NB4 (cell line): ENCODE measurements at places on chromosomes 2 and 18.

DNA sequence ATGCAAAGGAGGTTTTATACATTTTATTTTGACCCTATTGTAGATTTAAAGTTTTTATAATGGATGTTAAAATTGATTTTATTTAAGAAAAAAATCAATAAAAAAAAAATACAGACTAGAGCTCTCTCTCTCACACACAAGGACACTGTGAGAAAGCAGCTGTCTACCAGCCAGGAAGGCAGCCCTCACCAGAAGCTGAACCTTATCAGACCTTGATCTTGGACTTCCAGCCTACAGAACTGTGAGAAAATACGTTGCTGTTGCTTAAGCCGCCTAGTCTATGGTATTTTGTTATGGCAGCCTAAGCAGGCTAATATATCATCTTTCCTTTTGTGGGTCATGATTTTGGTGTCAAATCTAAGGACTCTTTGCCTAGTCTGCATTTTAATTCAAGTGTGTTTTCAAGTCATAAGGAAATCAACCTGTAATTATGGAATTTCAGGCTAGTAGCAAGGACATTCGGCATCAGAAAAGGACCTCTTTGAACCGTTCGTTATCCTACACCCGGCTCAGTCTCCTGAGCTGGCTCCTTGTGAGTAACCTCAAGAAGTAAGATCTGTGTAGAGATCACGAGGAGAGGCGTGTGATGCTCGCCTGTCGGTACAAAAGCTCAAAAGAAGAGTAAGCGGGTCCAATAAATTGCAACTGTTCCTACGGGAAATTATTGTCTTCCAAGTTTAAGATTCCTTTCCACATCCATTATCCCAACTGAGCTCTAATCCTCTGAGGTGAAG, 98.2 kb downstream of the PDCL3 start:
- DNase-seq, result no peak

DNA sequence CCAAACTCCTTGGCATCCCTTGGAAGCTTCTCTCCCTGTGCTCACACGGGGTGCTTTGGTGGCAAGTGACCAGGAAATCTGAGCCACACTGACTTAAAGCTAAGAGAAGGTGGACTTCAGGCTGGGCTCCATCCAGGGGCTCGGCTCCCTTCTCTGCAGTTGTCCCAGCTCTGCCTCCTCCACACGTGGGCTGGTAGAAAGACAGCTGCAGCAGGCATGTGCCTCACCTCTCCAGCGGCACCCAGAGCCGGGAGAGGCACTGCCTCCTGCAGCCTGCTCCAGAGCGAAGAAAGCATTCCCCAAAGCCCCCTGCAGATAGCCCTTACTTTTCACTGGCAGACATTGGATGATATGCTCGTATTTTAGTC, 11.3 kb downstream of the KCNF1 start:
- no peak for DNase-seq

GRCh38 chr2:120552800-120553481, 182.7 kb upstream of the GLI2 start:
- peak; percentile 53 for DNase-seq

DNA sequence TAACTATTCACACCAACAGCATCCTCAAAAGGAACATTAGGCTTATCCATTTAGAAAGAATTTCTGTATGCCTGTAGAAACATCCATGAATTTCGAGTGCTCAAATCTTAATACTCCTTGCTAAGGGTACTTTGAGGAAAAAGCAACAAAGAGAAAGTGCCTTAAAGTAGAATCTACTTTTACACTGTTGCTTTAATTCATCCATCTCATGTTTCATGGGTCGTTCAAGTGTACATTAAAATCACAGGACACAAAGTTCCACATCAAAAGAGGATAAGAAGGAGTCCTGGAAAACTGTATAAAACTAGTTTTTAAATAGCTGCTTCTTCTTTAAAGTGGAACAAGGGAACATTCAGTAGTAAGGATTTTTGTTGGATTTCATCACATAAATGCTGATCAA, 54.5 kb downstream of the LRP1B start:
- no peak for DNase-seq

GRCh38 chr2:43223521-43224001, 2.8 kb downstream of the ZFP36L2 start:
- DNase-seq, result peak; percentile 65

- no peak for DNase-seq
Observed at GRCh38 chr18:62189208-62189607, 2.2 kb downstream of the RELCH start.

DNA sequence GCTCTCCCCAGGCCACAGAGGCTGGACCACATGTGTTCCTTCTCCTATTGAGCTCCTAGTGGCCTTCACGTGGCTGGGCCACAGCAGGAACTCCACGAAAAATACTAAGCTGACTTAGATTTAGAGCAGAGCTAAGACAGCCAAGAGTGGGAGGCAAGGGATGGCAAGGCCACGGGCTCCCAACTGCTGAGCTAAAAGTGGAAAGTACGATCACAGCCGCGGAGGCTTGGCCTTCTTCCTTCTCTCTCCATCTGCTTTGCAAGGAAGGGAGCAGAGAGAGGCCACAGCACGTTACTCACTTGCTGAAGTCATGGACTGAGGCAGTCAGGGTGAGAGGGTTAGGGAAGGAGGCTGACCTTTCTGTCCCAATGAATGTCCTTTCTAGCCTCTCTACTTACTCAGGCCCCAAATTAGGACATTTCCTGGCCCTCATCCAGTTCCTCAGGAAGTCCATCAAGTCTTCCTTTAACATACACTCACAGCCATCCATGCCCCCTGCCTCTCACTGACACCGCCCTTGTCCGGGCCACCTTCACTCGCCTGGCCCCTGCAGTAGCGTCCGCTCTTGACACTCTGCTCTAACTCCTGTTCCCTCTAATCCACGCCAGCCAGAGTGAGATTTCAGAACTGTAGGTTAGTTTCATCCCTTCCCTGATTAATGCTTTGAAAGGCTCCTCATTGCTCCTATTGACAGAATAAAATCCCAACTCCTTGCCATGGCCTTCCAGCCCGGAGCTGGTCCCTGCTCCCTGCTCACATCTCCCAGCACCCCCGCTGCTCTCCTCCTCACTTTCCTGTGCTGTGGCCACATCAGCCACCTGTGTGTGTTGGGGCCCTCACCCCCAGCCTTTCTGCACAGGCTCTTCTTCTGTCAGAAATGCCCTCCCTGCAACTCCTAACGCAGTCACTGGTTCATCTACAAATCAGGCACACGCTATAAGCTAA, 204.2 kb downstream of the CYP26B1 start:
- DNase-seq, result no peak

DNA sequence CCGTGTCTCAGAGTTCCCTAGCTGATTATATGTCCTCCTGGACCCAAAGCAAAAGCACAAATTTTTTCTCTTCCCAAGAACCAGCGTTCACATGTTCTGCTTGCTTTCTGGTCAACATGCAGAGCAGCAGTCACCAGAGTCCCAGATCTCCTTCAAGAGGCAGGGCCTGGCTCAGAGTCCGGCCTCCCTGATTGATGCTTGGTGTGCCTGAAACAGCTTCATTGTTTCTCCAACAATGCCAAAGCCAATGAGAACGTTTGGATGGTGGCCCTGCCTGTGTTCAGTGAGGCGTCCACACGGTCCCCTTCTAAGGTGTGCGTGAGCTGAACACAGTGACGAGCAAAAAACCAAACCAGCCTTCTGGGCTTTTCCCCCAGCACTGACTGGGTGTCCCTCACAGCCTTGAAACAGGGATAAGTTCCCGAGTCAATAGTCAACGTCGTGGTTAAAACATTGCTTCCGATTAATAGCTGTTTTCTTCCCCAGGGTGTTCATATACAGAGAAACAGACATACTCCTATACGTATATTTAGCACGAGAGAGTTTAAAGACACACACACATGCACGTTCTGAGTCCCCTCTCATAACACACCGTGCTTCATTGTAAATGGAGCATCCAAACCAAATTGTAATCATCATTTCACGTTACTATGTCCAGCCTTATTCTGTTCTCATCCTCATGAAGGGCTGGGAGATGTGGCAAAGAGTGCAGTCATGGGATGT, 19.3 kb upstream of the POU3F3 start:
- DNase-seq, result no peak

- peak; percentile 18 for DNase-seq
Observed at GRCh38 chr18:59994357-59994756, 94.6 kb downstream of the PMAIP1 start.

DNA sequence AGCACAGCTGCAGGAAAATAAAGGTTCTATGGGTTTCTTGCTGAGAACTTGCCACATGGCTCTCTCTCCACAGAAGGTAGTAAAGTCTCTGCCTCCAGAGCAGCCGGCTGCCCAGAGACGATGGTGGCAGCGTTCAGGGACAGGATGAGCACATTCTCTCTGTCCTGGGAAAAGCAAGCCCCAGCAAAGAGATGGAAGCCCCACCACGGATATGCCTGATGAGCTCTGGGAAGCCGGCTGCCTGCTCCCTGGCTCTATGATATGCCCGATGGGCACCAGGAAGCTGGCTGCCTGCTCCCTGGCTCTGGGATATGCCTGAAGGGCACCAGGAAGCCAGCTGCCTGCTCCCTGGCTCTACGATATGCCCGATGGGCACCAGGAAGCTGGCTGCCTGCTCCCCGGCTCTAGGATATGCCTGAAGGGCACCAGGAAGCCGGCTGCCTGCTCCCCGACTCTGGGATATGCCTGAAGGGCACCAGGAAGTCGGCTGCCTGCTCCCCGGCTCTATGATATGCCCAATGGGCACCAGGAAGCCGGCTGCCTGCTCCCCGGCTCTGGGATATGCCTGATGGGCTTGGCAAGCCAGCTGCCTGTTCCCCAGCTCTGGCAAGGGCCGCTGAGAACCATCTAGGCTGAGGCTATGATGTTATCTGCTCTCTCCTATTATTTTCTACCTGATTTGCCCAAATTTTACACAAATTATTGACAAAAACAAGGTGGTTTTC, 21.5 kb upstream of the SNTG2 start:
- DNase-seq, result no peak

- DNase-seq, result no peak
Observed at GRCh38 chr2:237909801-237910475, 50.5 kb downstream of the RAMP1 start.

- no peak for DNase-seq
Observed at GRCh38 chr2:59986511-59986910, 566.9 kb downstream of the BCL11A start.

GRCh38 chr2:181657379-181657778, 474 bp upstream of the CERKL start:
- no peak for DNase-seq

- DNase-seq, result no peak
Observed at GRCh38 chr2:223591596-223591995, 10.6 kb downstream of the SCG2 start.

DNA sequence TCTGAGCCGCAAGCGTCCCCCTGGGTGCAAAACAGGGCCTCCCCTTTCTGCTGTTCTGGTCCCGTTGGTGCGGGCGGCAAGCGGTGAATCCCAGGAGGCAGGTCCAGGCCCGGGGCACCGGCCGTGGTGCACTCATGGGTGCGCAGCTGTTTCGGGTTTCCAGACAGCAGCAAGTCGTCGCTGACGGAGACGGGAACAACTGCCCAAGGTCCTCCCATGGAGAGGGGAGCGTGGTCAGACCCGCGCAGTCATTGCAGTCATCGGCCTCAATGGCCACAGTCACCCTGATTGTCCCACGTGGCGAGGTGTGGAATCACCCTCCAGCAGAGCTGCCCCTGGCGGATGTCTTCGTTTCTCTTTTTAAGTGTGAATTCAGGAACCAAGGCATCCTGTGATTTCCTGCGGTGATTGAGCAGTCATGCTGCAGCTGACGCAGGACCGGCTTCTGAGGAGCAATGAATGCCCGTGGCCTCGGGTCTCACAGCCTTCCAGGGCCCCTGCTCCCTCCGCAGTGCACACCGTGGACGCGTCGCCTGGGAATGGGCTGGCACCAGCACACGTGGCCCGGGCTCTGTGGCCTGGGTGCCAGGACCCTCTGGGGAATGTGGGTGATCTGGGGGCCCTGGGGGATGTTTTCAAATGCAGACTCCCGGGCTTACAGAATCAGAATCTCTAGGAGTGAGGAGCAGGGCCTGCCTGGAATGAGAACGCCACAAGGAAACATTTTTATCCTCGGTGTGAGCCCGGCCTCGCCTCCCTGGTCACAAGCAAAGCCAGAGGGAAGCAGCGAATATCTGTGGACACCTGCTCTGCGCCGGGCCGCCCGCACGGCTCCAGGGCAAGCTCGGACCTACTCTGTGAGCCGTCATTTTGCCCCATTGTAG, 244.2 kb upstream of the SALL3 start:
- no peak for DNase-seq

DNA sequence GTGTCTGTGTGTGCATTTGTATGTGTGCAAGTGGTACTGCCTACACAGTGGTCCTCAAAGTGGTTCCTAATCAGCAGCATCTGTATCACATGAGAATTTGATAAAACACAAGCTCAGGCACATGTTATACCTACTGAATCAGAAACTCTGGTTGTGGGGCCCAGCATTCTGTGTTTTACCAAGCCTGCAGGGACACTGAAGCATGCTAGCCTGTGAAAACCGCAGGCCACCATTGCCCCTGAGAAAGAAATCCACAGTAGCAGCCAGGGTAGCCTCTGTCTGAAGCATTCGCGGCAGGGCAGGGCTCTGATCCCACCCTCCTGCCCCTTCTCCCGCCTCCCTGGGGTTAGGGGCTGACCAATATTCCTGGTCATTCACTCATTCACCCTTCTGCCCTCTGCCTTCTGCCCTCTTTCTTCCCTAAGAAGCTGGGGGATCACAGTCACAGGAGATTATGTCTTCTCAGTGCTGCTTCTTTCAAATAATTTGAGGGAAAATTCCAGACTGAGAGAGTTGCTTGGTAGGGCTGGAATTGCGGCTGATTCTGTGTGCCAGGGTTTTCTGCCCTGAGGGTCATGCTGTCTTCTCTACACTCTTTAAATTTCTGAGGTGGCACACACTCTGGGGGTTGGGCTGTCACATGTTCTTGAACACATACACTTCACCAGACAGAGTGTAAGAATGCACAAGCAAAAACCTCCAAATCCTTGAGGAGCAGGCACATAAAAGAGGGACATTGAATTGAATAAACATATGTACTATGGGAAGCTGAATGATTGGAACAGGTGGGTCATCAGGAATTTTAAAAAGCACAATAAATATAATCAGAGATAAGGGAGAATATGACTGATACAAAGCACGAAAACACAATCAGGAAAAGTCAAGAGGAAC, 126.6 kb upstream of the SEC11C start:
- no peak for DNase-seq
